Spleen (tissue), 13 donors: ENCODE measurements at places on chromosomes 4 and X. TPM values are rescaled to one million over a fixed set of nuclear protein-coding genes. Genes with fewer than 3 reads are reported as not detected.

DNA sequence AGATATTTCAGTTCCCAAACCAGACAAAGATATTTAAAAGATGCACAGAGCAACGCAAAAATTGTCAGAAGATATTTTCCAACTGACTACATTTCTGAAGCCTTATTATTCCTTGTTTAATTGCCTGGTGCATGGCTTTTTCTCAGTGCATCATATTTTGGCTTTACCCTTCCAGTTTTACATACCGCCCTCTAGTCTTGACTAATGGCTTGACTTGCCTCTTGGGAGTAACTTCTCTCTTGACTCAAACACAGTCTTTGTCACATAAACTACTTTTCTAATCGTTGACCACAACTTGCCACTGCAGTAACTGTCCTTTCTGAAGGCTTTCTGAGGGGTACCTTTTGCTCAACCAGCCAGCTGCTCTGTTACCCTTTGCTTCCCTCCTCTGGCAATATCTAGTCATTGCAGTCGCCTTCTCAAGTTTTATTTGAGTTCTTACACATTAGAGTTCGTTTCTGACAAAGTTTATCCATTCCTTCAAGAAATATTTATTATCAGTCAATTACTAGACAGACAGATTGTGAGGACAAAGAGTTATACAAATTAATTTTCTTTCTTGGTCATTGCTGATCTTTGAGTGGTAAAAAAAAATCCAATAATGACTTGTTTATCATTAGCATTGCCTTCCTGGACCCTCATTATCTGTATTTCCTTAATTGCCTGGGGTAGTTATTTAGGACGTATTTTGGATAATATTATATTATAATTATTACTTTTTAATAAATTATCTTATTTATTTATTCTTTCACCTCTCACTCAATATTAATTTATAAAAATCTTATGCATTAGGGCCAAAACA, 506.9 kb upstream of the PCDH10 start:
- no peaks in the 10 kb centered on the region for H3K4me1 ChIP-seq
- H3K4me3 ChIP-seq = no peak overlapping the region
- no peaks in the 10 kb centered on the region for H3K27me3 ChIP-seq
- DNase-seq = no peak
- H3K36me3 ChIP-seq = no peaks in the 10 kb centered on the region
- no peak overlapping the region for H3K27ac ChIP-seq

DNA sequence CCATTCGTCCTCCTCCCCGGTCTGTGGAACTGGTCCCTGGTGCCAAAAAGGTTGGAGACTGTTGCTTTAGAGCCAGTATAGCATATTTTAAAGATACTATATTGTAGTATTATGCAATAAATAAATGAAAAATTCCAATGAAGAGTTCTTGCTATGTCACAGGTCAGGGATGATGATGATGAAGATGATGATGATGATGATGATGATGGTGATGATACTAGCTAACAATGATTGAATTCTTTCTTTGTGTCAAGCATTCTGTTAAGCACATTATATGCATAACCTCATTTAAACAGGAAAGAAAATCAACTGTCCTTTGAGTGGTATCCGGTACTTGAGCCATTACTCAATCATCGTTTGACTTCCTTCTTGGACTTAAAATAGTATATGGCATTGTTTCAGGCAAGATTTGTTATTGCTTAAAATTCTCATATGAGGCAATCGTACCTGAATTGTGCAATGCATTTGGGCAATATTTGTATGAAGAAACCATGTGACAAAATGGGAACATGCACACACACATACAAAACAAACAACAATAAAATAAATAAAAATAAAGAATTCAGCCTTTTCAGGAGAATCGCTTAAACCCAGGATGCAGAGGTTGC, 22.8 kb upstream of the TLR2 start:
- no peak overlapping the region for H3K4me3 ChIP-seq
- DNase-seq = no peak
- peak overlapping the region; percentile 87 for H3K27ac ChIP-seq
- H3K36me3 ChIP-seq = no peaks in the 10 kb centered on the region
- peaks cover 35% of the 10 kb centered on the region for H3K4me1 ChIP-seq

DNA sequence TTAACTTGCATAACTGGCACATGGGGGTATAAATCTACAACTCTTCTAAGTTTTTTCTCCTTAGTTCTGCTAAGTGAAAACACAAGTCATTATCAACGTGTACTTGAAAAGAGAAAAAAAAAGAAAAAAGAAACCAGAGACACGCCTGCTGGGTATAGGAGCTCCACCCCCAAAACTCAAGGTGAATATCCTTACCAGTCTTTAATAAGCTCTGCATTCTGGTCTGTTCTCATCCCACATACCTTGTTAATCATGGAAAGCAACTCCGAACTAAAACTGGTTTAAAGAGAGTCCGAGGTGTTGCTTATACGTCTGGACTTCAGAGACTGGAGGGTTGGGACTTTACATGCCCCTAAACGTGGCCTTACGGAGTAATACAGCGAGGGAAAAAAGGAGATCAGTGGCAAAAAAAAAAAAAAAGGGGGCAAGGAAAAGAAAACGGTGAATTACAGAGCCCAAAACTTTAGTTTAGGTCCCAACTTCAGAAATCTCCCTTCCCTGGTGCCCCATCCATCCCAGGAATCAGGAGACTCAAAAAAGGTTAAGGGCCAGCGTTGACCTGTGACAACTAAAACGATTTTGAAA, 1.0 kb downstream of the PGRMC2 start:
- peak overlapping the region; percentile 97 for H3K4me3 ChIP-seq
- no peak for DNase-seq
- no peaks in the 10 kb centered on the region for H3K36me3 ChIP-seq
- no peaks in the 10 kb centered on the region for H3K27me3 ChIP-seq

GRCh38 chr4:1940566-1940965, 68.2 kb downstream of the NELFA start:
- no peak for DNase-seq
- H3K27me3 ChIP-seq = no peaks in the 10 kb centered on the region
- H3K36me3 ChIP-seq = peaks cover 100% of the 10 kb centered on the region
- no peak overlapping the region for H3K27ac ChIP-seq
- no peak overlapping the region for H3K4me3 ChIP-seq
- H3K4me1 ChIP-seq = no peaks in the 10 kb centered on the region

Gene ATP2B3
- polyA plus RNA-seq = not detected

DNA sequence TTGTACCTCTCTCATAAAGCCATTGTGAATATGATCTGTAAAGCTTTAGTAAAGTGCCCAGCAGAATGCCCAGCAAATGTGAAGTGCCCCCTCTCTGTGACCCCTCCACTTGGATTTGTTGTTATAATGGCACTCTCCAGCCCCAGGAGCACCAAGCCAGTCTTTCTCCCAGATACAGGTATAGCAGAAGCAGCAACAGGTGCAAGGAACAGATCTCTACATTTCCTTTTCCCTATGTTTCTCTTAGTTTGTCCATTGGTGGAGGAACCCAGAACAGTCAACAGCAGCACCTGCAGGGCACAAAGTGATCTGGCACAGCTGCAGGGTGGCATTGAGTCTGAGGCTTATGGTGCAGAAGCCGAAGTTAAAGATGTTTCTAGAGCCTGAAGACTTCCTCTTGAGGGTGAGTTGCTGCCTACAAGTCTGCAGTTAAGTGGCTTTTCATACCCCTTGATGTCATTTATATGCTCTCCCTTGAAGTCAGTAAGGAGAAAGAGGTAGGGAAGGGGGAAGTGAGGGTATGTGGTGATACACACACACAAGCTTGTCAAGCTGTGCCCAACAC, 16.1 kb upstream of the CXCL3 start:
- no peak overlapping the region for H3K27ac ChIP-seq
- no peaks in the 10 kb centered on the region for H3K36me3 ChIP-seq
- no peak for DNase-seq
- H3K4me3 ChIP-seq = no peak overlapping the region
- no peaks in the 10 kb centered on the region for H3K27me3 ChIP-seq
- no peaks in the 10 kb centered on the region for H3K4me1 ChIP-seq

GRCh38 chr4:36196145-36196913, 48.0 kb downstream of the ARAP2 start:
- H3K27me3 ChIP-seq = no peaks in the 10 kb centered on the region
- no peak overlapping the region for H3K4me3 ChIP-seq
- H3K4me1 ChIP-seq = no peaks in the 10 kb centered on the region

DNA sequence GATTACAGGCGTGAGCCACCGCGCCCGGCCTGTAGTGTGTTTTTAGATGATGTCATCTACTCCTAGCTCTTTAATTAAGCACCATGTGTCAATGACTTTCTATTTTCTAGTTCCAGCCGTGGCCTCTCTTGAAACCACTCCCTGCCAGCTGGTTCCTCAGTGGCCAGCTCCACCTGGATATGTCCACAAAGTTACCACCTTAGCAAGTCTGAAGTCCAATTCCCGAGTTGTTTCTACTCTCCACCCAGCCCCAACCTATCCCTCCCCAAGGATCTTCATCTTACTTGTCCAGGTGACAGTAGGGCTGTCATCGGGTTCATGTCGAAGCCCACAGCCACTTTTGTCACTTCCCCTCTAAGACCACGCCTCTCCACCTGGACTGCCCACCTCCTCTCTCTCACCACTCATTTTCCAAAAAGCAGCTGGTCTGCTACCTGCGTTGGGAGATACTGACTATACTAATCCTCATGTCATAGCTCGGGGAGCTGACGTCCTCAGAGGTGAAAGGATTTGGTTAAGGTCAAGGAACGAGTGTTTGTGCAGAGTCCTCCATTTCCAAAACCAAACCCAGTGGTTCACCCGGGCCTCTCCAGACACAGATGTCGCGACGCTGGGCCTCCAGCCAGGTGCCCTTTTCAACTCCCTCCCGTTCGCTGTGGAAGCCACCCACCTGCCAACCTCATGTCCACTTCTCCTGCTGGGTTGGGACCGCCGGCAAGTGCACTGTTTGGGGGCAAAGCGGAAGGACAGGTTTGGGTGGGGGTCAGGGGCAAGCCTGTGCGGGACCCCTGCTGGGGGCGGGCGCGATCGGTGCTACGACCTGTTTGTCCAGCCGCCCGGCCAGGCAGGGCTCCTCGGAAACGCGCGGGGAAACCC, 704 bp downstream of the FAM3A start:
- peak overlapping the region; percentile 58 for H3K4me3 ChIP-seq
- H3K4me1 ChIP-seq = peaks cover 30% of the 10 kb centered on the region
- no peaks in the 10 kb centered on the region for H3K36me3 ChIP-seq
- H3K27me3 ChIP-seq = no peaks in the 10 kb centered on the region
- H3K27ac ChIP-seq = peak overlapping the region; percentile 90

Gene FGF16
- polyA plus RNA-seq = not detected

Gene DUSP9
- polyA plus RNA-seq = not detected

Gene AKAP4
- polyA plus RNA-seq = not detected

Gene ENPEP
- polyA plus RNA-seq = 3.7 TPM

DNA sequence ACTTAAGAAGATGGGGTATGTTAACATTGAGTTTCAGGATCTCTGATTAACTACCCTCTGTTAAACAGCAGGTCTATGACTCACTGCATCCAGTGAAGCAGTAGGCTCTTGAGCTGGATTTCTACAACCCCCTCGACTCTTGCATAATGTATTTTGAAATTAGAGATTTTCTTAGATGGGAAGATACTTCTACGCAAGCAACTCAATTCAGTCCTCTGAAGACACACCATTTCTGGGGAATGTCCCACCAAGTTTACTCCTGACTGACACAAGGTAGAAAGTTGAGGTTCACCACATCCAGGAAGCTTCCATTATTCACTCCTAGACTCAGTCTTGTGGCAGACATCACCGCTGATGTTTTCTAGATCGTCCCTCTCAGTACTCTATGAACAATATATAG, 12.9 kb downstream of the PALLD start:
- no peak overlapping the region for H3K4me3 ChIP-seq
- no peaks in the 10 kb centered on the region for H3K36me3 ChIP-seq
- no peak overlapping the region for H3K27ac ChIP-seq
- no peaks in the 10 kb centered on the region for H3K27me3 ChIP-seq
- no peak for DNase-seq

DNA sequence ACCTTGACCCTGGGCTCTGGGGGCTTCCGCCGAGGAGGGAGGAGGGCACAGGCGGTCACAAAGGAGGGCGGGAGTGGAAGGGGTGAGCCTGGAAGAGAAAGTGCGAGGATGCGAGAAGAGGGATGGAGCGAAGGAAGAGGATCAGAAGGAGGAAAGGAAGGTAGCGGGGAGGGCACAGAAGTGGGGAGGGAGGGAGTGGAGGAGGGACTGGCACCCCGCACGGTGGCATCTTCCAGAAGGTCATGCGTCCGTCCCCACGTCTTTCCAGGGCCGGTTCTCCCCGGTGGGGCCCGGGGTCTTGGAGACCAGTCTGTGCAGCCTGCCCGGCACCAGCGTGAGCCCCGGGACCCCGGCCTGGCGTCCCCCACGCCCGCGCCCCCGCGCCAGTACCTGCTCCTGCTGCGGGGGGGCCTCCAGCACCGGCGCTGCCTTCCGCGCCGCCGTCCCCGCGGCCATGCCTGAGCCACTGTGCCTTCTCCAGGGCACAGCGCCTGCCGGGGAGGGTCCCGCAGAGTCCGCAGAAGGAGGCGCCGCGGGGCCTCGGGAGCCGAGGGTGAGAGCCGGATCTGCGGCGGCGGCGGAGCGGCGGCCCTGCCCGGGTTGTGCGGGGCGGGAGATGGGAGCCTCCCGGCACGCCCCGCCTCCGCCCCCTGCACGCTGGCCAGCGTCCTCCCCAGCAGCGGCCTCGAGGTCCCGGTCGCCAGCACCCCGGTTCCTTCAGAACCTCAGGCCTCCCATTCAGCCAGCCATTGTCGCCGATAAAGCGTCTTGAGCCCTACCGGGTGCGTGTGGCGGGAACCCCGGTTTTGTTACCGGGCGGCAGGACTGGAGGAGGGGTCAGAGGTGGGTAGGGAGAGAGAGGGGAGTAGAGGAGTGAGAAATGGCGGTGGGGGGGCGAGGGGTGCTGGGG, at the start of gene RNF175:
Gene RNF175 (minus strand): TSS at position 618 of the 910 bp plus-strand sequence. CDS start 162 bp downstream, at position 456.
- H3K36me3 ChIP-seq = no peaks in the 10 kb centered on the region
- H3K4me3 ChIP-seq = peak within 1 kb of the TSS; percentile 50
- peak; percentile 75 for DNase-seq
- peaks cover 5% of the 10 kb centered on the region for H3K4me1 ChIP-seq
- H3K27ac ChIP-seq = no peak within 1 kb of the TSS
- H3K27me3 ChIP-seq = peaks cover 47% of the 10 kb centered on the region

Gene MBTPS2
- 1.5 TPM for polyA plus RNA-seq

- no peak overlapping the region for H3K4me3 ChIP-seq
- peaks cover 6% of the 10 kb centered on the region for H3K4me1 ChIP-seq
- H3K27ac ChIP-seq = no peak overlapping the region
- no peaks in the 10 kb centered on the region for H3K36me3 ChIP-seq
- DNase-seq = no peak
Measured at GRCh38 chr4:139825523-139826014, 159.9 kb downstream of the MGST2 start.

Gene SULT1E1
- polyA plus RNA-seq = not detected

- DNase-seq = peak; percentile 79
- H3K4me1 ChIP-seq = peaks cover 46% of the 10 kb centered on the region
- peak overlapping the region; percentile 93 for H3K4me3 ChIP-seq
- no peaks in the 10 kb centered on the region for H3K27me3 ChIP-seq
Measured at GRCh38 chr4:1250921-1251772, 2.2 kb upstream of the CTBP1 start.

DNA sequence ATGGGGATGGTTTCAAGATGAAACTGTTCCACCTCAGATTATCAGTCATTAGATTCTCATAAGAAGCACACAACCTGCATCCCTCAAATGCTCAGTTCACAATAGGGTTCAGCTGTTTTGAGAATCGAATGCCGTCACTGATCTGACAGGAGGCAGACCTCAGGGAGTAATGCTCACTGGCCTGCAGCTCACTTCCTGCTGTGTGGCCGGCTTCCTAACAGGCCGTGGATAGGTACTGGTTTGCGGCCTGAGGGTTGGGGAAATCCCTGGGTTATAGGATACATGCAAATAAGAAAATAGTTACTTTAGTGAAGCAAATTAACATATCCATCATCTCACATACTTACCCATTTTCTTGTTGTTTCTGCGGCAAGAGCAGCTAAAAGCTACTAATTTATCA, 160.4 kb downstream of the MAD2L1 start:
- DNase-seq = no peak
- no peaks in the 10 kb centered on the region for H3K36me3 ChIP-seq
- H3K4me1 ChIP-seq = no peaks in the 10 kb centered on the region
- no peak overlapping the region for H3K4me3 ChIP-seq
- H3K27me3 ChIP-seq = no peaks in the 10 kb centered on the region

Gene CXorf49
- not detected for polyA plus RNA-seq
